Hematopoietic multipotent progenitor cell treated with erythropoietin and hydrocortisone succinate and interleukin-3 and kit ligand, for 4 days (in vitro differentiated cells): ENCODE measurements at places on chromosomes 6 and 20.

- DNase-seq = no peak
Measured at GRCh38 chr20:18839507-18840247, 26.1 kb downstream of the SCP2D1 start.

DNA sequence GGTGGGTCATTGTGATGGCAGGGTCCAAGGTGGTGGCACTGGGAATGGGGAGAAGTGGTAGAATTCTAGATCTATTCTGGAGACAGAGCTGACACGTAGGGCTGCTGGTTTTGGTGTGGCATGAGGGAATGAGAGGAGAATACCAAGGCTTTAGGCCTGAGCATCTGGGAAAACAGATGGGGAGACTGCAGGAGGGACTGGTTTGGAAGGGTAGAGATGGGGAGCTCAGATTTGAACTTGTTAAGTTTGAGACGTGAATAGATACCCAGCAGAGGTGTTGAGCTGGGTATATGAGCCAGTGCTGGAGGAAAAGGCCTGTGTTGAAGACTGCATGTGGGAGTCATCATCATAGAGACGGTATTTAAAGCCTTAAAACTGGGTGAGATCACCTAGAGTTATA lies 17.5 kb downstream of the TRMT6 start:
- DNase-seq = no peak

- DNase-seq = peak; percentile 70
Measured at GRCh38 chr6:56292505-56293181, 45.3 kb upstream of the COL21A1 start.

DNA sequence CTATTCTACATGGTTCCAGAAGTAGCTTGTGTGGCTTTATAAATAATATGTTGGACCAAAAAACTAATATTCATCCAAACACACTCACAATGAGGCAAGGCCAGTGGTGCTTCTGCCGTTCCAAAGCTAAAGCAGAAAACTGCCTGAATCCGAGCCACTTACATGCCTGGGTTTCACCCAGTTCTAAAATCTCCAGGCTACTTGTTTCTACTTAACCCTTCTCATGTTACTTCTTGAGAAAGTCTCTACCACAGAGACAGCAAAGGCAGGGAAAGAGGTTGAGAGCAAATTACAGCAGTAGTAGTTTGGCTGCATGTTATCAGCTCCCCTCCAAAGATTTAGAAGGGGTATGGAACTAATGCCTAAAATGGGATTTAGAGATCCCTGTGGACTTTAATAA lies 62.0 kb downstream of the FAXC start:
- DNase-seq = no peak

DNA sequence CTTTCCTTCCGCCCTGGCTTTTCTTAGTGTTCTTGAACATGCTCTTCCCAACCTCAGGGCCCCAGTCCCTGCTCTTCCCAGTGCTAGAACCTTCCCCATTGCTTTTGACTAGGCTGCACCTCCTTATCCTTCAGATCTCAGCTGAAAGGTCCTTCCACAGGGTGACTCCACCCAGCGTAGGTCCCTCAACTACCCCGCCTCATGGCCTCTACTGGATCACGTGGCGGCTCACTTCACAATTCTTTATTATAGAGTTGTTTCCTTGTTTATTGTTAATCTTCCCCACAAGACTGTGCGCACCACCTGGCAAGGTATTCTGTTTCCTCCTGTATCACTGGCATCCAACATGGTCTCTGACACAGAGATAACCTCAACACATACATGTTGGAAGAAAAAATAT lies 31.2 kb downstream of the TTLL9 start:
- no peak for DNase-seq

- peak; percentile 63 for DNase-seq
Measured at GRCh38 chr6:91081452-91082067, 494.7 kb upstream of the MAP3K7 start.

DNA sequence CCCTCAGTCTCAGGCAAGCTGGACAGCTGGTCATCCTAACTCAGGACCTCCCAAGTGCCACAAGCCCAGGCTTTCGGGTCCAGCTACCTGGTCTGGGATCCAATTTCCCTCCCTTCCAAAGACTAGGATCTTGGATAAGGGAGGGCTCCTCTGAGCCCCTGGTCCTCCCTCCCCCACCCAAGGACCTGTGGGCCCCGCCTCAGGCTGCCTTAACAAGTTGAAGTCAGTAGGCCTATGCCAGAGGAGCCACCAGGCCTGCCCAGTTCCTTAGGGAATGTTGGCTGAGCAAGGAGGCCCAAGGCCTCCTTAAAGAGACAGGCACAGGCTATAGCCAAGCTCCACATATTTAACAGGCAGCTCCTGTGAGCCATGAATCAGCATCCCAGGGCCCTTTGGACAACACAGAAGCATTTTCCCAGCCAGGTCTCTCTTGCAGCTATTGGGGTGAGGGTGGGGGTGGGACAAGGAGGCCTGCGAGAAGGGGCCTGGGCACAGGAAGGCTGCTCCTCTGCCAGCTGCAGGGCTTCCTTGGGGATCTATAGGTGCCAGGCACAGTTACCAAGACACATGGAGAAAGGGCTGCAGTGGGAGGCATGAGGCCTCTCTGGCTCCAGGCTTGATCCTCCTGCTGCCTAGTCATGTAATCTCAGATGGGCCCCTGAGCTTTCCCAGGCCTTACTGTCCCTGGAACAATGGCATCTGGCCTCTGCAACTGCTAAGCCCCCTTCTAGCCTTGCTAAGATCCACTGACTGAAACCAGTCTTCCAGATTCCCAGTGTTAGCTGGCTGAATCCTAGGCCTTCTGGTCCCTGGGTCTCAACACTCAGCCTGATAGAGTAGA lies 27.4 kb upstream of the NOL4L start:
- DNase-seq = no peak

GRCh38 chr6:48641544-48641943 lies 530.5 kb upstream of the PTCHD4 start:
- DNase-seq = no peak

DNA sequence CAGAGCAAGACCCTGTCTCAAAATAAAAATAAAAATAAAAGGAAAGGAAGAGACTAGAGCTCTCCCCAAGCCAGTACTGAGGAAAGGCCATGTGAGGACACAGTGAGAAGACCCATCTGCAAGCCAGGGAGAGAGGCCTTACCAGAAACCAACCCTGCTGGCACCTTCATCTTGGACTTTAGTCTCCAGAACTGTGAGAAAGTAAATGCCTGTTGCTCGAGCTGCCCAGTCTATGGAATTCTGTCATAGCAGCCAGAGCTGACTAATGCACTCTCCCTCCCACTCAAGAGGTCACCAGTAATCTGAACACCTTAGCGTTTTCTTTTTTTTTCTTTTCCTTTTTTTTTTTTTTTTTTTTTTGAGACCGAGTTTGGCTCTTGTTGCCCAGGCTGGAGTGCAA lies 7.3 kb upstream of the PRPH2 start:
- DNase-seq = no peak

- DNase-seq = no peak
Measured at GRCh38 chr6:152428126-152428525, 209.0 kb downstream of the SYNE1 start.

DNA sequence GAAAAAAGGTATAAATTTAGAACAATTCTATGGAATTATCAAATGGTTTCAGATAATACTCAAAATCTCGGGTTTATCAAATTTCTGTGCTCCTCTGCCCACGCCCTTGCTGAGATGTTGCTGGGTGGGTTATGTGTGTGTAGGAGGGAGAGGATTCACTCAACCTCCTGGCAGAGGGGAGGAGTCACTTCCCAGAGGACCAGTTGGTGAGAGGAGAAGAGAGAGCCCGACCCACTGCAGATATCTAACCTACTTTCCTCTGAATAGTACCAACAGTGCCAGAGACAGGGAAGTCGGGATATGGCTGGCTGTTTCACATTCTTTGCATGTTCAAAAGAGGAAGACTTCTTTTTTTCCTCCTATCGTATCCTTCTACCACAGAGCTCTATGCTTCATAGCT lies 187.1 kb upstream of the MAN1A1 start:
- DNase-seq = no peak

DNA sequence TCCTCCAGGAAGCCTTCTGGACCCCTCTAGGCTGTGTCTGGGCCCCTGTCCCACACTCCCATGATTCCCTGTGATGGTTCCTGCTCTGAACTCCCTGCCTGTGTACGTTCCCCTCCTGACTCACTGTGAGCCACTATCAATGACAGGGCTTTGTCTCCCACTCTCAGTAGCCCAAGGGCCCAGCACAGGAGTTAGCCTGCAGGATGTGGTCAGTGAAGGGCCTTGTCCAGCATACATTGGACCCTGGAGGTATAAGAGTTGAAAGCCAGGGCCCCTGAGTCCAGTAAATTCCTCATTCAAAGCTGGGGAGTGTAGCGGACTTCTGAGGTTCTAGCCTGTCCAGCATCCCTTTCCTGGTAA lies 19.0 kb downstream of the ZBP1 start:
- no peak for DNase-seq

DNA sequence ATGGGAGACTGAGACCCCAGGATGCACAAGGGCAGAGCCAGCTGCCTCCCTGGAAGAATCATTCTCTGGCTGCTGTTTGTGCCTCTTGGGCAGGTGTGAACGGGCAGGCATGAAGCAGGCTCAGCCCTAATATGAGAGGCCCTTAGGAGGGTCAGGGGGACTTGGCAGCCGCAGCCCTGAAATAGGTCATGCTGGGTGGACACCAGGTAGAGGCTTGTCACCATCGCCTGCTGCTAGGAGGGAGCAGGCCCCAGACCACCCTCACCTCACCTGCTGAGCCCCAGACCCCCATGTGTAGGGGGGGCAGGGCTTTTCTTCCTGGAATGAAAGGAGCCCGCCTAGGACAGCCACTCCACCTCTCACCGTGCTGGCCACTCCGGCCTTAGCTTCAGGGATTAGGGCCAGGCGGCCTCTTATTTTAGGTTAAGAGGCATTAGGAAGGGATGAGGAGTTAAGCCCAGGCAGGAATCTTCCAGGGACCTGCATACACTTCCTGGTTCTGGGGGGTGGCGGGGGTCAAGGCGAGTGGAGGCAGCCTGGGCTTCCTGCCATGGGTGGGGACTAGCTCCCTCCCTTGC lies 92.4 kb downstream of the ASXL1 start:
- no peak for DNase-seq

- peak; percentile 56 for DNase-seq
Measured at GRCh38 chr6:136511926-136512325, 38.3 kb downstream of the MAP7 start.

GRCh38 chr6:43887340-43887858 lies 117.4 kb downstream of the VEGFA start:
- peak; percentile 52 for DNase-seq

DNA sequence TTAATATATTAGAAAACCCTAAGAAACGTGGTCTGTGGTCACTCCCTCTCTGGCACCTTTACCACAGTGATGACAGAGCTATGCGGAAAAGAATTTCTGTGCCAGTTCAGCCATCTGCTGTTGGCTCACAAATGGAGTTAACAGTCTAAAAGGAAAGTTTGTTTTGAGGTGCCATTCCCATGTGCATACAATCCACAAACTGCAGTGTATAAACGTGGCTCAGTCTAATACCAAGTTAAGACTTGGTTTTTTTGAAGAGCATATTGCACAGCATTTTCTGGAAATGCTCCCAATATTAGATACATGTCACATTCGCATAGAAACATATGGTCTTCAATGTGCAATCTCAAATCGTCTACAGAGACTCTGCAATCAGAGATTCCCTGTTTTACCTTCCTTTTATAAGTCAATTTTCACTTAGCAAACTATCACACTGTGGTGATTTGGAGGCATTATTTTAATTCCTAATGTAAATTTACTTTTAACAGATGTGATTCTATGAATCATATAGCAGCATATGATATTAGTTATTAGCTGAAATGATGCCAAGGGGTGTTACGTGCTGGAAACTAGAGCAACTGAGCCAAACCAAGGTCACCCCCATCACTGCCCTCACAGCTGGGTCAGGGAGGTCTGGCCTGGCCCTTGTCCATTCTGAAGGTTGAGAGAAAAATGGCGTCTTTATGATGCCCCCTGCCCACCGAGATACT lies 383.5 kb downstream of the PRKN start:
- DNase-seq = no peak

GRCh38 chr6:3911130-3911529 lies 62.0 kb downstream of the FAM50B start:
- DNase-seq = no peak

- DNase-seq = no peak
Measured at GRCh38 chr6:151440498-151440897, 11.4 kb downstream of the RMND1 start.

DNA sequence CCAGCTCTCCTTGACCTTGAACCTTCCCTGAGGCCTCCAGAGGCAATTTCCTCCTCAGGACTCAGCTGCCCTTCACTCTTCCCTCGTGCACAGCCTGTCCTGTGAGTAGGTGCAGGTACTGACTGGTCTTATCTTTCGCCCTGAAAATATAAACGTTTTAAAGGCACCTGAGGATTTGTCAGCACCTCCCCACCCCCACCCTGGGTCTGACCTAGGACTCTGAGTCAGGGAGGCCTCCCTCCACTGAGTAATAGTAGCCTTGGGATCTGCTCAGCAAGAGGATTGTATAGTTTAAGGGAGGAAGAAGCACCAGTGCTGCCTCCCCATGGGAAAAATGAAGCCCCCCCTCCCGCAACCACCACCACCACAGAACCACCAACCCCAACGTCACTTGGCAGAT lies 54.6 kb downstream of the PPARD start:
- no peak for DNase-seq

DNA sequence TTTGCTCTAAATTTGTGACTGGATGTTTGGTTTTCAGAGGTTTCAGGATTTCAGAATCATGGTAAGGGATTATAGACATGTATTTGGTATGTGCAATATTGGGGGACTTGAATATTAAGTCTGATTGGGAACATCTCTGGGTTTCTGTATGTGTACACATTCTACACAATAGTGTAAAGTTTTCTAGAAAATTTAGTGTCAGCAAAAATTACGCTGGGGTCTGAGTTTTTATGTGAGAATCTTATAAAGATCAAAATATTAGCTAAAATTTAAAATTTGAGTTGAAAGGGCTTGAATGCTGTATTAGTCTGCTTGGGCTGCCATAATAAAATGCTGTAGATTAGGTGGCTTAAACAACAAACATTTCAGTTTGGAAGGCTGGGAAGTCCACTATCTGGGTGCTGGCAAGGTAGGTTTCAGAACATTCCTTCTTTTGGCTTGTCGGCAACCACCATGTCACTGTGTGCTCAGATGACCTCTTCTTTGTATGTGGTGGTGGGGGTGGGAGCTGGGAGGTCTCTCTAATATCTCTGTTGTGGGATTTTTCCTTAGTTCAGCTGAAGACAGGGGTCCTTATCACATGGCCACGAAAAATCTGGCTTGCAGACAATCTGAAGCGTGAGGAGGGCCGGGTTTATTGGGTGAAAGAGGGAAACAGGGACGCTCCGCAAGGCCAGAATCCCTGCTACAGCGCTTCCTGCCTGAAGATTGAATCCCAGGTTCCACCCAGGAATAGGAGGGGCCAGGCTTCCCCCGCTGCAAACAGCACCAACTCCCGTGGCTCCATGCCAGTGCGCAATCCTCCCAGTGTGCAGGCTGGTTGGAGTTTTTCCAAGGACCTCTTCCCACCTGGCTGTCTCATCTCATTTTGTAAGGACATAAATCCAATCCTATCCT lies 299.7 kb downstream of the PLCB1 start:
- DNase-seq = no peak

DNA sequence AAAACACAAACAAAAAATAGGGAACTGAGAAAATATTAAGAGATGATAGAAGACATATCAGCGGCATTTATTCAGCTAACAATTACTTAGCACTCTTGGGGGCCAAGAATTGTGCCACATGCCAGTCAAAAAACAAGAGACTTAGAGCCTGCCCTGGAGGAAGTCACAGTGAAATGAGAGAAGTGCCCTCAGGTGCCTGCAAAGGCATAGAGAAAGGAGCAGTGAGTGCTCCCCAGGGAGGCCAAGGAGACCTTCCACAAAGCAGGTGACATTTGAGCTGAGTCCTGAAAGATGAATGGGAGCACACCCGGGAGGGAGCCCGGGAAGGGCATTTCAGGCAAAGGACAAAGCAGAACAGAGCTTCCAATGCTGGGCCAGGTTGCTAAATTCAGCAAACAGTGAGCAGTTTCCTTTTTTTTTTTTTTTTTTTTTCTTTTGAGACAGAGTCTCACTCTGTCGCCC lies 184.7 kb upstream of the JARID2 start:
- DNase-seq = no peak
